Mammary epithelial cell (primary cell): ENCODE measurements at places on chromosomes 6 and 20. TPM values are rescaled to one million over a fixed set of nuclear protein-coding genes. Genes with fewer than 3 reads are reported as not detected.

GRCh38 chr20:21365771-21366170 is 31.6 kb downstream of the NKX2-4 start:
- DNase-seq = no peak

DNA sequence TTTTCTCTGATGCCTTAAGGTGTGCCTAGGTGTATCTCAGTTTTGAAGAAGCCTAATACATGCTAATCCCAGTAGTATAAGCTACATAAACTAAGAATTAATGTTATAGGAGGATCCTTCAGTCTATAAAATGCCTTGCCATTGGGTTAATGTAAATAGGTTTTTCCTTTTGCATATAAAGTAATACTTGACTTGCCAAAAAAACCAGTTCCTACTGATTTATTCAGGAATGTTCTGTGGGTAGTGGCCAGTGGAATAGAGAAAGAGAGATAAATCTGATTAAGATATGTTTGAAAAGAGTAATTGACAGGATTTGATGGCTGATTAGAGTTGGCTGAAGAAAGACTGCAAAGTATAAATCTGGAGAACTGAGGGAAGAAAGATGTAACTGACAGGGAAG is 273.4 kb downstream of the ZFAND3 start:
- DNase-seq = no peak

DNA sequence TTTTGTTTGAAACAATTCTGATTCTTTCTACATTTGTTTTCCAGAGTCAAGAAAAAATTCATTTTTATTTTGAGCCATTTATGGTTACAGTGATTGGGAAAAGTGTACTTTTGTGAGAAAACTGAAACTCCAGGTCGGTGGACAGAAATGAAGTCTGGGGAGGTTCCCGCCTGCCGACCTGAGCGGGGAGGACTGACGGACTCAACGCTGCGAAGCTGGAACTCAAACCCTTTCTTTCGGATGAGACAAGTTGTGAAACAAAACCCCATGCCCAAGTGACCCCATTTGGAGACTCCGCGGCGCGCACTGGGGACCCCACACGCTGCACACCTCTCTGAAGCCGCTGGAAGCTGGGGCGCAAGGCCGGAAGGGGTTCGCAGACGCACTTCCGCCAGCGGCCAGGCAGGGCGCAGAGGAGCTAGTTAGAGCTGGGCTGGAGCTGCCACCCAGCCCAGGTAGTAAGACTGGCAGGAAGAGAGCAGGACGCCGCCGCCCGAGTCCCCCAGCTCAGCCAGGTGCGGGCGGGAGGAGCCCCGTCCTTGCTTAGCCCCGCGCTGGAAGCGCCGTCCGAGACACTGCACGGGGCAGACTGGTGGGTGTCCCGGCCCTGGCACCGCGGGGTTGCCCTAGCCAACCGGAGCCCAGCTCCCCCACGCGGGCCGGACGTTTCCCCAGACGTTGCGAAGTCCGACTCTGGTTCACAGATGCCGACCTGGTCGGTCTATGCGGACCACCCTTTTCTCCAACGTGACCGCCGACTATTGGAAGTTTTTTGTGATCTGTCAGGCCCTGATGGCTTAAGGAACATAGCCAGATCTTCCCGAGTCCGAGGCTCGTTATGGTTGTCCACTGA is 19.8 kb upstream of the ZSCAN16 start:
- DNase-seq = peak; percentile 80

GRCh38 chr20:25544734-25545133 is 40.6 kb downstream of the NINL start:
- DNase-seq = no peak

DNA sequence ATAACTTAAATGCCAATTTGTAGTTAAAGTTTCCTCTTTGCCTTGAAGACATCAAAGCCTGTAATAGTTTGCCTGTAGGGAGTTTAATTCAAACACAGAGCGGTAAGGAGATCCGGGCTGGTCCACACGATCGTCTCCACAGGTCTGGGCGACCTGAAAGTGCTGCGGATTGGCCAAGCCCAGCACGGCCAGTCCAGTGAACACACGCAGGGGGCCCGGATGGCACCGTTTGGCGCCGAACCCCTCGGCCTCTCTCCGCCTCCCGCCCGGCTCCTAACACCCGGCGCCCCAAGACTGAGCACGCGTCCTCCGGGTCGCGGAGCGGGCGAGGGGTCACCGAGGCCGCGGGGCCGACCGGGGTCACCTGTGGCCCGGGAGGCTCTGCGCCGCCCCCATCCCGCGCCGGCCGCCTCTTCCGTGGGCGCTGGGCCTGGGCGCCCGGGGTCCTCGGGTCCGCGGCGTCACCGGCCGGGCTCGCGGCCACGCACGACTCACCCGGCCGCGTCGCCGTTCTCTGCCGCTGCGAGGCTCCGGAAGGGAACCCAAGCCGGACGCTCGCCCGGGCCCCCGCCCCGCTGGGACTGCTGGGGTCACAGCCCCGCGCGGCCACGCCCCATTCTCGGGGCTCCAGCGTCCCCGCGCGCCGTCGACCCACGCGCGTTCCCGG is 481 bp downstream of the SERPINB6 start:
- DNase-seq = peak; percentile 52

DNA sequence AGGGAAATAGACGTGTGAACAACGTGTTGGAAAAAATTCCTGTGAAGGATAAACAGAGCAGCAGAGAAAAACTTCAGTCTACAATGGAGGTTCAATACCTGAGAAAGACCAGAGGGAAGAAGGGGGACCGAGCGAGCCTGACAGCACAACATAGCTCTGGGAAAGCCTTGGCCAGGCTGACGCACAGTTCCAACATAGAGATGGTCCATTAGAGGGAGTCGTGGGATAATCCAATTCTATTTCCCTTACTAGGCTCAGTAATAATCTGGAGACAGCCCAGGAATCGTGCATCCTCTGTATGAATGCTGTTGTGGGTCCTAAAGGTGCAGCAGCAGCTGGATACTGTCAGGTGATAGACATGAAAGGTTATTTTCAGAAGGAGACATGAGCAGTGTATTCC is 370.8 kb upstream of the BTBD3 start:
- DNase-seq = no peak

Gene TBP
- 16.8 and 18.7 TPM in 2 replicates for total RNA-seq

Gene SLA2
- total RNA-seq = not detected in 2 replicates

Gene GPR63
- 1.8 and 2.7 TPM in 2 replicates for total RNA-seq

Gene KLHDC3
- total RNA-seq = 31.0 and 36.4 TPM in 2 replicates

Gene KIAA1755
- 0.40 TPM in 1 of 2 replicates, not detected in the other for total RNA-seq

Gene PTGIS
- 0.17 TPM for total RNA-seq

Gene WFDC5
- 0.49 and 0.78 TPM in 2 replicates for total RNA-seq
